Tibial nerve (tissue), 4 donors: ENCODE measurements at places on chromosomes 5 and 9. TPM values are rescaled to one million over a fixed set of nuclear protein-coding genes. Genes with fewer than 3 reads are reported as not detected.

GRCh38 chr5:144254552-144254951, 83.9 kb downstream of the KCTD16 start:
- H3K36me3 ChIP-seq, result no peaks in the 10 kb centered on the region
- no peak overlapping the region for H3K4me3 ChIP-seq
- no peak overlapping the region for H3K27ac ChIP-seq
- no peaks in the 10 kb centered on the region for H3K27me3 ChIP-seq
- DNase-seq, result no peak

DNA sequence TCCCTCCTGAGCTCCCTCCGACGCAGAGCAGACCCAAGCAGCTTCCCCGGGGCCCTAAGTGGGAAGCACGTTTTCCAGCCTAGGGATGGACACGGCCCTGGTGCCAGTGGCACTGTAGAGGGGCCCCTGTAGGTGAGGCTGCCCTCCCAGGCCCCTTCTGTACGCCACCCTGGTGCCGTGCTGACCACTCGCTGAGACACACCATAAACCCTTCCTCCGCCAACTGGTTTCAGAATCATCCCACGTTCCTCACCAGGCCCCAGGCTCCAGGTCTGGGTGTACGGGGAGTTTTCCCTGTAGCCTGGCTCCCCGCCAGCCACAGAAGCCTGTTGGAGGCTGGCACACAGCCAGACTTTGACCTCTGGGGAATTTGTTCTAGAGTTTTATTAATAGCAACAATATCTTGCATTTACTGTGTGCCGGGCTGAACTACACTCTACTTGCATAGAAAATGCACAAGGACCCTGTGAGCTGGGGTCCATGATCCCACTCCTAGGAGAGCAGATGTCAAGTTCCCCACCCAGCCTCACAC, 18.2 kb upstream of the WDR38 start:
- DNase-seq, result peak; percentile 74
- H3K4me1 ChIP-seq, result peaks cover 10% of the 10 kb centered on the region
- no peaks in the 10 kb centered on the region for H3K27me3 ChIP-seq
- peak overlapping the region; percentile 85 for H3K27ac ChIP-seq
- H3K4me3 ChIP-seq, result no peak overlapping the region

DNA sequence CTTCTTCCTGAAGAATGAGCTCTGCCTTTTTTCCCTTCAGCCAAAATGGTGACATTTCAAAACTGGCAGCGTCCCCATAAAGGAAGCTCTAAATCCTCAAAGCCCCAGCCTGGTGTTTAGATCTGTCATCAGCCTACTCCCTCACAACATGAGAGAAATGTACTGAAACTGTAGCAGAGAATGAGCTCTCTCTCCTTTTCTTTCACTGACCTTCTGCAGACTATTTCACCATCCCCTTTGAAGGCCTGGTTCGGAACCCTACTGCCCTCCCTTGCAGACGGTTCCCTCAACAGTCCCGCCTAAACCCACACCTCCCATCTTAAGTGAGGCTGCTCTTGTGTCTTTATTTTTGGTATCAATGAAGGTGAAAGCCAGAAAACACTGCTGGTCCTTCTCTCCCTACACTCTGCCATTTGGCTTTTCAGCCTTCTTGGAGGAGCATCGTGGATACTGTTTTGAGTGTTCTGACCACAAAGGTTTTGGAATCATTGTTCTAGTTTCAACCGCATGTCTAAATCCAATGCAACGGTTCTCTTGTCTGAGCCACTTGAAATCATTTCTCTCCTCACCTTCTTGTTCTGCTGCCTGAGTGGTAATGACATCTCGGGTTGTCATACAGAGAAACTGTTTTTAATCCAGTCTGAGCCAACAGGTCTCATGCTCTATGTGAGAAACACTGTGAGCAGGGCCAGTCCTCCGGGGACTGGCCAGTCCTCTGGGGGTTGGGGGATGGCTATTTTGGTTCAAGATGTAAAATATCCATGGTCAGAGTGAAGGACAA, 39.0 kb downstream of the ITK start:
- no peak overlapping the region for H3K27ac ChIP-seq
- H3K4me3 ChIP-seq, result no peak overlapping the region
- no peaks in the 10 kb centered on the region for H3K4me1 ChIP-seq

The SEMA6A gene
- 18.6 TPM for total RNA-seq

The DBH gene
- 1.2 TPM for total RNA-seq

DNA sequence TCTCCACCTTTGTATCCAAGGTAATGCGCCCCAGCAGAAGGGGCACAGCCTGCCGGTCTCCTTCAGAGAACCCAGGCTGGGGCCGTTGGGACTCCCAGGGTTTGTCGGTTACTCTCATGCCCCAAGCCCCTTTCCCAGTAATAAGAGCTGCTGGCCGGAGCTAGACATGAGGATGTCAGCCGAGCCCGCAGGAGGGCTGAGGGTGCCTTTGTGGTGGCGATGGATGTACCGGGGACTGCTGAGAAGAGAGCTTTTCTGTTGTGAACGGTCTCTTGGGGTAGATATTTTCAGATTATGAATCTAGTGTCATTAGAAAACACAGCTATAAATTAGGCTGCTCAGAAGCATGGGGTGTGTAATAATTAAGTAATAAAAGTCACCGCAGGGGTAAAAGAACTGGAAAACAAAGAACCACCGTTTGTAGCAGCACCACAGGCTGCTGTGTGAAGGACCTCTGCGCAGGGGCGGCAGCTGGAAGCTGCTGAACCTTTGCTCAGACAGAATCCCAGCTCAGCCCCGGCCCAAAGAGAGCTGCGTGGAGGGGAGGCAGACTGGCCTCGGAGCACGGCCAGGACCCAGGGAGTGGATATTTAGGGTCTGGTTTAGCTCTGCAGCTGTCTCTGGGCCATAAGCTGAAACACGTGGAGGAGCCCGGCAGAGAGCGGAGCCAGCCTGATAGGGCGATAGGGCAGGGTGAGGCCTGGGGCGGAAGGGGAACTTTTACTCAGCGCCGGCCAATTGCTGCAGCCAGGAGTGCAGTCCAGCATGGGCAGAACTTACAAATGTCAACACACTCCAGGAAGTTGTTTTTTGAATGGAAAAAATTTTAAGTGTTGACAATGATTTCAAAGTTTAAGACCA, 50.5 kb upstream of the BARHL1 start:
- H3K27me3 ChIP-seq, result no peaks in the 10 kb centered on the region
- no peaks in the 10 kb centered on the region for H3K36me3 ChIP-seq
- no peaks in the 10 kb centered on the region for H3K4me1 ChIP-seq
- no peak overlapping the region for H3K4me3 ChIP-seq

DNA sequence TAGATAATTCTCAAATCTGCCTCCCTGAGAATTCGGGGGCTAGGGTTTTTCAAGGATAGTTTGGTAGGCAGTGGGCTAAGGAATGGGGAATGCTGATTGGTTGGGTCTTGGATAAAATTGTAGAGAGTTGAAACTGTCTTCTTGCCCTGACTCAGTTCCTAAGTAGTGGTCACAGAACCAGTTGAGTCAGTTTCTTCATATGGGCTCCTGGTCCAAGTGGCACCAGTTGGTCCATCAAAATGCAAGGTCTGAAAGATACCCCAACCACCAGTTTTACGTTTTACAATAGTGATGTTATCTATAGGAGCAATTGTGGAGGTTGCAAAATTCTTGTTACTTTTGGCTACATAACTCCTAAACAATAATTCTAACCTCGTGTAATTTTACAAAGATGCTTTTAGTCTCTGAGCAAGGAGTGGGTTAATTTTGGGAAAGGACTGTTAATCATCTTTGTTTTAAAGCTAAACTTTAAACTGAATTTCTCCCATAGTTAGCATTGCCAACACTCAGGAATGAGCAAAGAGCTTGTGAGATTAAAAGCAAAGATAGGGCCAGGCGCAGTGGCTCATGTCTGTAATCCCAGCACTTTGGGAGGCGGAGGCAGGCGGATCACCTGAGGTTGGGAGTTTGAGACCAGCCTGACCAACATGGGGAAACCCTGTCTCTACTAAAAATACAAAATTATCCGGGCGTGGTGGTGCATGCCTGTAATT, 7.7 kb downstream of the CDK7 start:
- no peak overlapping the region for H3K27ac ChIP-seq
- DNase-seq, result no peak

DNA sequence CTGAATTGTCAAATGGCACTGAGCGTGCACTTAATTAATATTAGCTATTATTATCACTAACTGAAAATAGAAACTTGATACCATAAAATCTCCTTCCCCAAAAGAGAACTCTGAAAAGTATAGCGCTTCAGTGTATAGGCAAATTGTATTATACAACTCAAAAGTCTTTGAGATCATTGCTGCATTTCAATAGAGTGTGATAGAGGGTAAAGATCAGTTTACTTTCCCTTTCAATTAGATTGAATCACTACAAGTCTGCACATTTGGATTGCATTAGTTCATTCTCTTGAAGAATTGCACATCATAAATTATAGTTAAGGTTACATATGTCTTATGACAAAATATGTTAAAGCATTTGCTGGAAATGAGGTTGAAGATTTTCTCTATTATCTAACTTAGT, 13.4 kb upstream of the GRIN3A start:
- no peaks in the 10 kb centered on the region for H3K27me3 ChIP-seq
- no peak for DNase-seq
- H3K27ac ChIP-seq, result no peak overlapping the region
- H3K4me1 ChIP-seq, result no peaks in the 10 kb centered on the region
- no peaks in the 10 kb centered on the region for H3K36me3 ChIP-seq
- no peak overlapping the region for H3K4me3 ChIP-seq

DNA sequence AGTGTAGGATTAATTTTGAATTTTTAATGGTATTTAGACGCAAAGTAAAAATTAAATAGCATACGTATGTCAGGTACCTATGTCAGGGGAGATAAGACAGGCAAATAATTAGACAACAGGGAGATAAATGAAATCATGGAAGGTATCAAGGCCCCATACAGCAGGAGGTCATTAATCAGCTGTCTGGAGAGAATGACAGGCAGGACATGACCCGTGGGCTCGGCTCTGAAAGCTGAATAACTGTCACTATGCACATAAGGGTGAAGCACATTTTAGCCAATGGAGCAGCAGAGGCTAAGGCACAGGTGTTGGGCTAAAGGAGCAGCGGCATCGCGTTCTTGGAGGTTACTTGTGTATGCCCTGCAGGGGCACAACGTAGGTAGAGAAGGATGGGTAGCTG, 11.9 kb downstream of the SLC25A51 start:
- H3K27me3 ChIP-seq, result no peaks in the 10 kb centered on the region
- no peak overlapping the region for H3K4me3 ChIP-seq
- no peaks in the 10 kb centered on the region for H3K4me1 ChIP-seq
- peaks cover 6% of the 10 kb centered on the region for H3K36me3 ChIP-seq
- DNase-seq, result no peak

GRCh38 chr9:93458712-93459111, 5.3 kb upstream of the FAM120AOS start:
- DNase-seq, result no peak
- no peak overlapping the region for H3K4me3 ChIP-seq
- no peaks in the 10 kb centered on the region for H3K36me3 ChIP-seq
- H3K4me1 ChIP-seq, result peaks cover 88% of the 10 kb centered on the region
- H3K27ac ChIP-seq, result no peak overlapping the region

The NSG2 gene
- not detected for total RNA-seq

DNA sequence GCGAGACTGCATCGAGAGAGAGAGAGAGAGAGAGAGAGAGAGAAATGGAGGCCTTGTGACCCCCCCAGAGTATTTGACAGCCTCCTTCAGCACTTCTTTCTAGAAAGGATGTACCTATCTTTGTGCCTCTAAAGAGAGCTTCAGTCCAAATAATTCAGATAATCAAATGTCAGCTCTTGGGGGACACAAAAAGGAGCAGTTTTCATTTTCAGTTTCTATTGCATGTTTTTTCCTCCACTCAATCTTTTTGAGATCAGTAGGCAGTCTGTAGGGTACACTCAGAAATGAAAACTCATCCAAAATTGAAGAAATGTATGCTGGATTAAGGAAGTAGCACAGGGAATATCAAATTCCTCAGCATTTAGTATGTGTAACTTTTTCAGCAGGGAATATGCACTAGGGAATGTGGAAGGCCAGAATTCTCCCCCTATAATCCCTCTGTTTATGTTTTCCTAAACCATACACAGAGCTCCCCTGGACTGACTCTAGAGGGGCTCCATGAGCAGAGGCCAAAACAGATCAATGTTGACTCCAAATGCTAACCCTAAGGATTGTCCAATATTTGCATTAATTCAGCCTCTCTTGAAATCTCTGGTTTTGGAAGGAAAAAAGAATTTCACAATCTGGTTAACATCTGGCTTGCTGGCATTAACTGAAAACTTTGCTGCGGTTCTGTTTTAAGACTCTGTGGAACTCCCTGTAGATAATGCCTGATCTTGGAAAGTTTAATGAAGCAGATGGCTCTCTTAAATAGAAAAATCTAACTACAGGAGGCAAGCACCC, 250.1 kb downstream of the CEMIP2 start:
- H3K4me1 ChIP-seq, result no peaks in the 10 kb centered on the region
- peak overlapping the region; percentile 24 for H3K27ac ChIP-seq
- H3K27me3 ChIP-seq, result no peaks in the 10 kb centered on the region
- no peak for DNase-seq

DNA sequence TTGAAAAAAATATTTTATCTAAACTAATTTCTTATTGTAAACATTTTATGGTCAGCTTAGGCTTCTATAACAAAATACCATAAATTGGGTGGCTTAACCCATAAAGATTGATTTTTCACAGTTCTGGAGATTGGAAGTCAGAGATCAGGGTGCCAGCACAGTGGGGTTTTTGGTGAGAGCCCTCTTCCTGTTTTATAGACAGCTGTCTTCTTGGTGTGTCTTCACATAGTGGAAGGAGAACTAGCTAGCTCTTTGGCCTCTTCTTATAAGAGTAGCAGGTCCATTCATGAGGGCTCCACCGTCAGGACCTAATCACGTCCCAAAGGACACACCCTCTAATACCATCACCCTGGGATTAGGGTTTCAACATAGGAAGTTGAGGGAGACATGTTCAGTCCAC, 26.6 kb downstream of the OTULINL start:
- no peak overlapping the region for H3K4me3 ChIP-seq
- peaks cover 13% of the 10 kb centered on the region for H3K36me3 ChIP-seq
- no peak for DNase-seq
- no peaks in the 10 kb centered on the region for H3K27me3 ChIP-seq
- no peak overlapping the region for H3K27ac ChIP-seq

- H3K27me3 ChIP-seq, result no peaks in the 10 kb centered on the region
- H3K4me3 ChIP-seq, result no peak overlapping the region
- no peaks in the 10 kb centered on the region for H3K4me1 ChIP-seq
- no peak overlapping the region for H3K27ac ChIP-seq
- no peak for DNase-seq
Measured at GRCh38 chr9:120569556-120569955, 10.4 kb downstream of the CDK5RAP2 start.
